Gastroesophageal sphincter (tissue), 4 donors: ENCODE measurements at places on chromosomes 3 and 15.

DNA sequence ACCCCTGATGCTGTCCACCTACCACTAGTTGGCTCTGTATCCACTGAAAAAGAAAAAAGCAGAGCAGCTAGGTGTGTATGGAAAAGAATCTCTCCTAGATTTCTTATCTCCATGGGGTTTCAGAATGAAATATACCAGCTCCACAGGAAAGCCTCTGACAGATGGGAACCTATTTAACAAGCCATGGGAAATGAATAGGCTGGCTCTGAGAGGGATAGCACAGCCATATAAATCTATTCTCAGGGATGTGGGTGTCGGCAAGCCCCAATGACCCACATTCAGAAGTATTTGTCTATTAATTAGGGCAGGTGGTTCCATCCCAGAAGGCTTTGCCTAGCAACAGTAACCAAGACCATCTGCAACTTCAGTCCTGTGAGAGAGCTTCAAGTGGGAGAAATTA, 694.1 kb downstream of the AGBL1 start:
- no peak for ATAC-seq

- ATAC-seq, result no peak
These were observed 1041.1 kb upstream of the GBE1 start for GRCh38 chr3:82802501-82802900.

DNA sequence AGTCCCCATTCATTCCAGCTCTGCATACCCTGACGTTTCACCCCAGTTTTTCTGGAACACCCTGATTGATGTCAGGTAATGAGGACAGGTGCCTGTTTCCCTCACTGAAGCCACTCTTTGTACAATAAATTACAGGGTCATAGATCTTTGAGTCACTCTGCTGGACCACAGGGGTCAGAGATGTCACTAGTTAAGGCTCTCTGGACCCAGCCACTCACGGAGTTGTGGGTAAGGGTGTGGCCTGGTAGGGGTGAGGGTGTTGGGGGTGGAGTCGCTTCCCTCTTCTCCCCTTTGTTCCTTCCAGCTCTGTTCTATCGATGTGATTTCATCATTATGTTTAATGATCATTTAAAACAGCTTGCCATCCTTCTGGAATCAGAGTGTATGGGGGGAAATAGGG, 512 bp downstream of the IQCF5 start:
- ATAC-seq, result no peak

DNA sequence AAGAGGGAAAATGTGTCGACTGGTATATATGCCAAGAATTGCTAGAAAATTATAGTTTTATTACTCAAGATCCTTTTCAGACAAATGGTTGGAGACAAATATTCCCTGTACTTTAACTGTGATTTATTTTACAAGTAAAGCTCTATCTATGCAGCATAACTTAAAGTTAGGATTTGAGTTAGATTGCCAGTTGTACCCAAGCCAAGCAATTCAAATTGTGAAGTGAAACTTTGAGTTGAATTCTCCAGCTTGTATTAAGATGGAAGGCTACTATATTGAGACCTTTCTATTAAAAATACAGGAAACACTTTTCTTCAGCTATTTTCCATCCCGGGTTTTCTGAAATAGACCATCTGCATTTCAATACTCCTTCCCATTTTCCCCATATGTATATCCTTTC, 333.1 kb upstream of the RBMS3 start:
- no peak for ATAC-seq
